Bronchial epithelial cell (primary cell): ENCODE measurements at places on chromosomes 2 and 18. TPM values are rescaled to one million over a fixed set of nuclear protein-coding genes. Genes with fewer than 3 reads are reported as not detected.

Gene CRACDL
- 0.26 and 1.4 TPM in 2 replicates for total RNA-seq

DNA sequence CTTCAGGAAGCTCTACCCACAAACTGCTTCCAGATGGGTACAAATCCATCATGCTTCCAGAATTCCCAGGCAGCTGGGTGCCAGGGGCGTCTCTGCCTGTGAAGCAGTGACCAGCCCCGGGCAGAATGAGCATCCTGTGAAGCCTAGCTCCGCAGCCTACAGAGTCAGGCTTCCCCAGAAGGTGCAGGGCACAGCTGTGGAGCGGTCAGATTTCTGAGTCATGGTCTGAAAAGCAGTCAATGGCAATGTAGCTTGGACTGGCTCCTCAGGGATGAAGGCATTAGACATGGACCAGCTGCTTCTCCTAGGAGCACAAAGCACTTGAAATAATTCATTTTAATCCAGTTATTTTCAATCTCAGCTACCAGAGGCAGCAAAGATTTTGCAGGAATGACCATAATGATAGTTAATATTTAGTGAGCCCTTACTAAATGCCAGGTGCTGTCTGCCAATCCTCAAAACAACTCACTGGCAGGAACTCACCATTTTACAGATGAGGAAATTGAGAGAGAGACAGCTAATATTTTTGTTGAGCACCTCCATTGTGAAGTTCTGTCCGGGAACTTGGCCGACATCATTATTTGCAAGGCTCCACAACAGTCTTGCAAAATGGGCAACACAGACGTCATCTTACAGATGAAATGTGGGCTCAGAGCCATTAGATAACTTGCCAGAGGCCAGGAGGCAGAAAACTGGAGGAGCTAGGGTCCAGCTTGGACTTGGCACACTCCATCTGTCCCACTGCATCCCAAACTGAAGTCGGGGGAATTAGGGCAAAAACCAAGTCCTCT, 31.7 kb downstream of the ACMSD start:
- no peak for DNase-seq

GRCh38 chr2:6917761-6918421, 679 bp downstream of the RNF144A start:
- no peak for DNase-seq

Gene EVA1A
- total RNA-seq, result 4.6 and 5.8 TPM in 2 replicates

GRCh38 chr2:72083751-72084583, 63.7 kb downstream of the CYP26B1 start:
- no peak for DNase-seq

DNA sequence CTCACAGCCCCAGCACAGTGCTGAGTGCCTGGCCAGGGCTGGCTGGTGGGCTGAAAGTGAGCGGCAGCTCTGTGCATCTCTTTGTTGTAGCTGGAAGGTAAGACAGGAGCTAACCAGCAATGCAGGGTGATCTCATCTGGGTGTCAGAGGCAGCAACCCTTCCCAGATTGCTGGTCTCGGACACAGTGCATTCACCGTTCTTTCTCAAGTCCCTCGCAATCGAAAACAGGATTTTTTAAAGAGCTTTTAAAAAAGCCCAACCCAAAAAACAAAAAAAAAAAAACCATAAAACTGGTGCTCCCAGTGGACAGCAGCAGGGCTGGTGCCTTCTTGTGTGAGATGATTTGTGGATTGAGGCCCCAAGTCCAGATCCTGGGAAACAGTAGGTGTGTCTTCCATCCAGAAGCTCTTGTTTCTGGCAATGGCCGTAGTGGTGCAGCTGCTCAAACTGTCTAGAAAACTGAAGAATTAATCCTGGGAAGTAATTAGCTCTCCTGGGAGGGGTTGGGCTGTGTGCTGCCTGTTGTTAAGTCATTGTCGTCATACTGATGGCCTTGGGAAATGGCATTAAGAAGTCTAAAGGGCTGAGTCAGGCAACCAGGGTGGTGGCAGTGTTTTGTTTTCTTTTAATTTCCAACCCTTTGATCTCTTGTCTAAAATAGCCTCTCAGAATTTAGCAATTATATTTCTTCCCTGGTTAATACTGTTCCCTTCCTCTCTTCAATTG, 156.7 kb downstream of the KLHL29 start:
- DNase-seq, result no peak

GRCh38 chr18:45386041-45386655, 229.1 kb upstream of the SLC14A2 start:
- DNase-seq, result peak; percentile 44

DNA sequence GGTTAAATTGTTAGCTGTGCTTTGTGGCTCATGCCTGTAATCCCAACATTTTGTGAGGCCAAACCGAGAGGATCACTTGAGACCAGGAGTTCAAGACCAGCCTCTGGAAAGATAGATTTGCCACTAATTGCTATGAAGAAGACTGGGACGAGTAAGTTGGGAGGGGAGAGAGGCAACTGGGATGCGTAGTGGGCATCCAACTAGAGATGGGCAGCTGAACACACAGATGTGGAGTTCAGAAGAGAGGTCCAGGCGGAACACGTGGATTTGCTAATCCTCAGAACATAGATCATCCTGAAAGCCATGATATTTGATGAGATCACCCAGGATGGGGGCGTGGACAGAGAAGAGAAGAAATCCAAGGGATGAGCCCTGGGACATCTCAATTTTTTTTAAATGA, 48.7 kb downstream of the CYP26B1 start:
- DNase-seq, result no peak

- no peak for DNase-seq
Measured at GRCh38 chr2:54881759-54882158, 158.3 kb downstream of the EML6 start.

- DNase-seq, result no peak
Measured at GRCh38 chr2:26059542-26059941, 25.7 kb downstream of the RAB10 start.

- DNase-seq, result no peak
Measured at GRCh38 chr2:221468317-221468716, 103.8 kb downstream of the EPHA4 start.

DNA sequence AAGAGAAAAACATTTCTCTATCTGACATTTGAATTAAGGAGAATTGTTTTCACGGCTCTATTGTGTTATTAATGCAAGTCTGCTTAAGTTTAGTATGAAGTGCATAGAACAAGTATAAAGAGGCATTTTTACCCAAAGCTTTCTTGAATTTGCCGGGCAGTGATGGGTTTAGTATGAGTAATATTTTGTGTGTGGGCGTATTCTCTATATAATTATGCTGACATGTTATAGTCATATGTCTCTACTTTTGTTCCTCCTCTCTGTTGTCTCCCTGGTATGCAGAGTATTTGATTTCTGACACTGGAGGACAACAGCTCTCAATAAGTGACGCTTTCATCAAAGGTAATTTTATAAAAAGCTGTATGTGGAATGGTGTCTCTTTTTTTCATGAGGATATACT, 45.9 kb downstream of the PIKFYVE start:
- DNase-seq, result peak; percentile 50

Gene GTF2A1L
- 0.26 TPM in 1 of 2 replicates, not detected in the other for total RNA-seq

- DNase-seq, result peak; percentile 71
Measured at GRCh38 chr2:207683879-207684627, 27.4 kb upstream of the CCNYL1 start.

GRCh38 chr2:217040099-217040498, 180.2 kb upstream of the TNP1 start:
- no peak for DNase-seq

DNA sequence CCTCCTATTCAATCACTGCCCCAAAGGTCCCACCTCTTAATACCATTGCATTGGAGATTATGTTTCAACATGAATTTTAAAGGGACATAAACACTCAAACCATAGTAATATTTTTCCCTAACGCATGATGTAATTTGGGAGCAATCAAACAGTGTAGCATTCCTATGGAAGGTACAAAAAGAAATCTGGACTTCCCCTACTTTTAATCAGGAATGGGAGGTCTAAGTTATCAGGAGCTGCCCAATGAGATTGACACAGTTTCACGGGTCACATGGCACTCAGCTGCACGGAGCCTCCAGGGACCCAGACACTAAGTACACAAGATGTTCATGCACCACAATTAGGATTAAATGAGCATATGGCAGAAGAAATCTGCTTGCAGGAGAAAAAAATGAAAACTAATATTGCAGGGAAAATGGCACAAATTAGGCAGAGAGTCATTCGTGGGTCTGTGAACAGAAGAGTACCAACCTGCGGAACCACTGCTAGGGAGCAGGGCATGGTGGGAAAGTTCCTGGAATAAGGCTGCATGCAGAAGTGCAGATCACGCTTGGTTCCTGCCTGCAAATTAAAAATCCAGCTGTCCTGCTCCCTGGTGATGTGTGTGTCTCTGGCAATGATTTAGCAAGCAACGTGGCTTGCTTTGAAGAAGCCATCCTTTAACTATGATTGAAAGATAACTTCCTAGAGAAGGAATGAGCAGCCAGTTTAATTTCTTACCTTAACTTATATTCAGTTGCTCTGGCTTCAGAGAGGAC, 326.6 kb upstream of the ID2 start:
- DNase-seq, result no peak

Gene KRTCAP3
- 28.4 and 29.1 TPM in 2 replicates for total RNA-seq

Gene MAB21L4
- 0.53 and 5.1 TPM in 2 replicates for total RNA-seq

DNA sequence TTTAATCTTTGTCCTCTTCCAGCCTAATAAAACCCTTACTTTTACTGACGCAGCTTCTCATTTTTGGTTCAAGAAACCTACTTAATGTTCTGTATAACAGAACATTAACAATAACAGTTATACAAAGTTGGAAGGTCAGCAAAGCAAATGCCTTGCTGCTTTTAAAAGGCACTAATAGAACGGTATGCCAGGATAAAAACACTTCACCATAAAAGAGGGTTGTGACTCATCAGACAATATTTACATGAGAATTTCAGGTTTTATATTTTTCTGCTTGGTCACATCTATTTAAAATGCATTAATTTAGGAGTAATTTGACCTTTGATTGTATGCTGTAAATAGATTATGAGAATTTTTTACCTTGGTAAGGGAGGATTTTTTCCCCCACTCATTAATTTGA, 3.0 kb downstream of the KLHL41 start:
- DNase-seq, result peak; percentile 39

Gene CCDC88A
- 15.7 and 20.3 TPM in 2 replicates for total RNA-seq

Gene ATOH8
- total RNA-seq, result 0.79 TPM in 1 of 2 replicates, not detected in the other

DNA sequence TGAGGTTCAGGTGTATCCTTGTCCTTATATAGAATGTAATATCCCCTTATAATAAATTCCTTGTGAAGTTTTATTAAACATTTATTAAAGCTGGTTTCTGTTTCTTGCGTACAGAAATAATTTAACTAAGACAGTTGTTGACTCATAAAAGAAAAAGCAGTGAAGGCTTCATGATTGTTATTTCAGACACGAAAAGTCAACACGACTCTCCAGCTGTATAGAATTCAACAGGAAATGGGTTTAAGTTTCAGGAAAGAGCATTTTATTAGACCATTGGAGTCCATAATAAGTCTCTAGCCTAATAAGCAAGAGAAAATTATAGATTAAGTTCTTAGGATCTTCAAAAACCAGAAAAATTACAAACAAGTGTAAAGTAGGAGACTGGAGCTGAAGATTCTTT, 62.2 kb downstream of the KCNE4 start:
- peak; percentile 34 for DNase-seq

- no peak for DNase-seq
Measured at GRCh38 chr2:9493478-9493877, 19.1 kb downstream of the IAH1 start.

- peak; percentile 88 for DNase-seq
Measured at GRCh38 chr18:56148373-56148772, 490.0 kb downstream of the TXNL1 start.

DNA sequence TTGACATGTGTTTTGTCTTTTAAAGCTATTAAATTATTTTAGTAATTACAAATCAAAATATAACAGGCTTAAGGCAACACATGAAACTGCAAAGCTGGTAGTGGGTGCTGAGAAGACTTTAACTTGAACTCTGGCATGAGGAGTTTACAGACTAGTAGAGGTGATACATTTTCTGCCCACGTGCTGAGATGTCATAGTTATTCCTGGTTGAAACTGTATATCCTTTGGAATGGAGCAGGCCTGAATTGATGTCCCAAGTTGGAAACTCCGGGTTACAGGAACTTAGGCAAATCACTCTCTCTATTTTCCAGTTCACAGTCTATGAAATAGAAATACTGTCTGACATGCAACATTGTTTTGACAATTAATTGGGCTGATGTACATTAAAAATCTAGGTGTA, 177.1 kb upstream of the NOL4 start:
- DNase-seq, result no peak

DNA sequence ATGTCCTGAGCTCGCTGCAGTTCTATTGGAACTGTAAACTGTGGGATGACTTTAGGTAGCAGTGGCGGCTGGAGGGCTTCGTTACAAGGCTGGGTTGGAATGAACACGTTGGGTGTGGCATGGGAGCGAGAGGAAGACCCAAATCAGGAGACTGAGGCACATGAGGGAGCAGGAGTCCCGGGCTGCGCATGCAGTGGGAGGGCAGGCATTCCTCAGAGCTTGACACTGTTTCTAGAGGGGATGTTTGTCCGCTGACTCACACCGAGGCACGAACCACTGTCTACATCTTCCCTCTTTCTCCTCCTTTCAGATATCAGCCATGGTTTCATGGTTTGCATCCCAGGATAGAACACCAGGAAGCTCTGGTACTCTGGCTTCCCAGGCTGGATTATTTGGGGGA, 40.6 kb upstream of the LAMA1 start:
- no peak for DNase-seq

DNA sequence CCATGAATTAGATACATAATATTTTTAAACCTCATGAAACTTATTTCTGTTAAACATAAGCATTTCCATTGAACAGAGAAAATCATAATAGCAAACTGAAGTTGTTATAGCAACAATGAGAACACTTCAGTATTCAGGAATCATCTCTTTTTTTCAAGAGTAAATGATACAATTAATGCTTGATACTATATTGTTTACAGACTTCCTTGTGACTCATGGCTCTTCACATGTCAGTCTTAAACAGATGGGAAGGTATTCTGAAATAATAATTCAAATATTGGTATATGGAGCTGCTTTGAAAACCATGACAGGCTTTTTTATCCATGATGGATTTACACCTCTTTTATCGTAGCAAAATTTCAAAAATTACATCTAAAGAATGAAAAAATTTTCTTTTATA, 226.5 kb upstream of the RBMS1 start:
- peak; percentile 50 for DNase-seq

Gene PJVK
- total RNA-seq, result 1.2 and 2.4 TPM in 2 replicates

Gene RFTN2
- total RNA-seq, result under 0.01 and 0.13 TPM in 2 replicates

Gene GCG
- total RNA-seq, result not detected in 2 replicates

Gene DUSP2
- total RNA-seq, result 1.8 and 5.3 TPM in 2 replicates
